Epithelial cell of proximal tubule (primary cell): ENCODE measurements at places on chromosomes 12 and 14.

DNA sequence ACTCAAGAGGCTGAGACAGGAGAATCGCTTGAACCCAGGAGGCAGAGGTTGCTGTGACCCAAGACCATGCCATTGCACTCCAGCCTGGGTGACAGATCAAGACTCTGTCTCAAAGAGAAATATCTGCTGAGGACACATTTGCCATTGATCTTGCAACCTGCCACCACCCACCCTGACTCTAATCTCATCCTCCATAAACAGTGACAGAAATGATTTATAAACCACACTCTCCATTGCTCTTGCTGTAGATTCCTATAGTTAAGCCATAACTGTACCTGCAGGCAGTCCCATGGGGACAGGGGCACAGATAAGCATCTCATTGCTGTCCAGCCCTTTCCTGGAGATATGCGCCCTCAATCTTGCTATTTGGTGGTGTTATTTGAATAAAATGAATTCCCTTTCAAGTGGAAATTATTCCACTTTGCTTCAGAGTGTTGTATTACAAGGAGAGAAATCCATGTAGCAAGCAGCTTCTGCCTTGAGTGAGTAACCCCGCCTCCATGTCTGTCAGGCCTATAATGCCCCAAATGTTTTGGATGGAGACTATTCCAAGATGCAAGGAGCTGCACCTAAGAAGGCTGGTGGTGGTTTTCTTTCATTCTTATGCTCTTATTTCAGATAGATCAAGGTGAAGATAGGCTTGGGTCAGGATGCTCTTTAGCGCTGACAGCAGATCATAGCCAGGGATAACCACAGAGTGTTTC lies 3.0 kb upstream of the ZDHHC22 start:
- no peak for DNase-seq

GRCh38 chr12:100827901-100828520 lies 33.4 kb downstream of the ANO4 start:
- DNase-seq: peak; percentile 16

- DNase-seq: no peak
Measured at GRCh38 chr12:106235770-106236169, 12.1 kb downstream of the CKAP4 start.

GRCh38 chr12:132622437-132623071 lies 4.0 kb downstream of the P2RX2 start:
- no peak for DNase-seq

- DNase-seq: peak; percentile 76
Measured at GRCh38 chr12:86137936-86138335, 118.3 kb downstream of the MGAT4C start.

GRCh38 chr14:79709573-79709972 lies 501.7 kb downstream of the DIO2 start:
- DNase-seq: no peak
